ENCODE measurements at places on chromosomes 2 and 18. TPM values are rescaled to one million over a fixed set of nuclear protein-coding genes. Genes with fewer than 3 reads are reported as not detected.
A peak's percentile ranks its signal among the peaks of the same experiment; 100 is the strongest.

DNA sequence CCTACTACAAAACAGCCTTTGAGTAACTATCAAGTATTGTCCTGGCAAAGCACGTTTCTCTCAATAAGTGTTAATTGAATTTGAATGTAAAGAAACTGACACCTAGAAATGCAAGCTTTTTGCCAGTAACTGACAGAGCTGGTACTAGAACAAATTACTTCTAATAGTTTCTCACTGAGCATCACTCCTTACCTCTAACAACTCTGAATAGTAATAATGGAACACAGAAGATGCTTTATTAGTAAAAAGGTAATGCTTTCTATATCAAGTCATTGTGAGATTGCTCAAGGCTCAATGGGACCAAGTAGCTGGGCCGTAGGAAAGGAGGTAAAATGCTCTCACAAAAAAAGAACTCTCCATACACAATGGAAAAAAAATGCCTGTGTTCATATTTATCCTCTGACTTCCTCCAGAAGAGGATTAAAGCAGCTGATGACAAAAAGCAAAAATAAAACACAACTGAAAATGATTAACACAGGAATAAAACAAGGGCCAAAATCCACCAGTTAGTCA is 11.8 kb downstream of the RASGRP3 start:
- no peak for DNase-seq
- peaks cover 58% of the 10 kb centered on the region for H3K27me3 ChIP-seq
- no peaks in the 10 kb centered on the region for H3K36me3 ChIP-seq
- H3K4me1 ChIP-seq, result no peaks in the 10 kb centered on the region
- H3K4me3 ChIP-seq, result no peak overlapping the region

- no peak for DNase-seq
- no peak overlapping the region for H3K4me3 ChIP-seq
- no peak overlapping the region for H3K27ac ChIP-seq
- H3K27me3 ChIP-seq, result peaks cover 29% of the 10 kb centered on the region
- peaks cover 17% of the 10 kb centered on the region for H3K4me1 ChIP-seq
- no peaks in the 10 kb centered on the region for H3K36me3 ChIP-seq
Observed at GRCh38 chr2:45194596-45194995, 185.3 kb upstream of the SIX2 start.

GRCh38 chr2:231047923-231048915 is 8.4 kb upstream of the PSMD1 start:
- no peaks in the 10 kb centered on the region for H3K36me3 ChIP-seq
- no peak for DNase-seq
- no peak overlapping the region for H3K4me3 ChIP-seq
- H3K4me1 ChIP-seq, result peaks cover 42% of the 10 kb centered on the region
- H3K27ac ChIP-seq, result no peak overlapping the region
- H3K27me3 ChIP-seq, result no peaks in the 10 kb centered on the region

- H3K27ac ChIP-seq, result no peak overlapping the region
- H3K4me3 ChIP-seq, result no peak overlapping the region
- no peak for DNase-seq
- peaks cover 1% of the 10 kb centered on the region for H3K4me1 ChIP-seq
Observed at GRCh38 chr18:26868968-26869586, 3.6 kb upstream of the AQP4 start.

DNA sequence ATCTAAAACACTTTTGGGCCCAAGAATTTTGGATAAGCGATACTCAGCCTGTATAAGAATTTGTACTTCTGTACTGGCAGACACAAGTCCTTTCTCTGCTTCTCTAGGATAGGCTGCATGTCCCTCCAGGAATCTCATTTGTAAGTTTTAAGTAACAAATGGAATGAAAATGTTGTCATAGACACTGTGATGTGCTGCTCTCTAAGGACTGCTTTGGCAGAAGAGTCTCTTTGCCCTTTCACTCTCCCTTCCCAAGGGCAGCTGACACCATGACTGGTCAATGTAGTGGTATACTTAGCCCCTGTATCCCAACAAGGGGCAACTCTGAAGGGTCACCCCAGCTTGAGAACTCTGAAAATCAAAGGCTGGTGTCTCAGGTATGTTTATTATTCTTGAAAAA is 27.3 kb downstream of the PLA2R1 start:
- no peak overlapping the region for H3K4me3 ChIP-seq
- no peaks in the 10 kb centered on the region for H3K4me1 ChIP-seq

- H3K27ac ChIP-seq, result no peak overlapping the region
- peaks cover 17% of the 10 kb centered on the region for H3K27me3 ChIP-seq
- no peak for DNase-seq
- H3K36me3 ChIP-seq, result no peaks in the 10 kb centered on the region
- peaks cover 19% of the 10 kb centered on the region for H3K4me1 ChIP-seq
Observed at GRCh38 chr2:236558036-236558435, 11.6 kb upstream of the ACKR3 start.

DNA sequence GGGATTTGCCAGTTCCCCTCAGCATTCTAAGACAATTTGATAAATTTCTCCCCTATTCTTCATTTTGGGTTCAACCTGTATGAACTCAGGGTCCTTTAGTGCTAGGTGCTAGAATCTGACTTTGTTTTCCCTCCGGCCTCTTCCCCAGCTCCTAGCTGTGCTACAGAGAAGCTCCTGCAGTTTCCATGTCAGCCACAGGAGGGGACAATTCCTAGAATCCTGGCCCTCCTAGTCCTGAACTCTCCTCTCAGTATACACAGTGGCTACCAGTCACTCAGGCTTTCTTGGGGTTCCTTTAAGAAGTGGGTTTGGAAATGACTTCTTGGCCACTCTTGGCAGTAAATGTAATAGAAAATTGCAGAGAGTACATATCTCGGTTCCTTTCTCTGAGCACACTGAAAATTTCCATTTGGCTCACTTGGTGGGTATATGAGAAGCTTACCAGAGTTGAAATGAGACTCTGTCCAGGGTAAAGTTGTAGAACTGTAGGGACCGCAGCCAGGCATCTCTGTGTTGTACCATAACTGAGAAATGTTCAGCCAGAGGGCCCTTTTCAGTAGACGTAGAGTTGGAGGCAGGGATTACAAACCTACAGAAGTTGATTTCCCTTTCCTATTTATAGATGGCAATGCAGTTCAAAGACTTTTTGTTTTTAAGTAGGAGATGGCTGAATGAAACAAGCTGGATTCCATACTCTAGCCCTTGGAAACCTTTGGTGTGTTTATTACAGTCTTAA is 5.0 kb upstream of the CHST10 start:
- H3K27me3 ChIP-seq, result peaks cover 26% of the 10 kb centered on the region
- H3K27ac ChIP-seq, result no peak overlapping the region
- no peak overlapping the region for H3K4me3 ChIP-seq
- H3K4me1 ChIP-seq, result no peaks in the 10 kb centered on the region

DNA sequence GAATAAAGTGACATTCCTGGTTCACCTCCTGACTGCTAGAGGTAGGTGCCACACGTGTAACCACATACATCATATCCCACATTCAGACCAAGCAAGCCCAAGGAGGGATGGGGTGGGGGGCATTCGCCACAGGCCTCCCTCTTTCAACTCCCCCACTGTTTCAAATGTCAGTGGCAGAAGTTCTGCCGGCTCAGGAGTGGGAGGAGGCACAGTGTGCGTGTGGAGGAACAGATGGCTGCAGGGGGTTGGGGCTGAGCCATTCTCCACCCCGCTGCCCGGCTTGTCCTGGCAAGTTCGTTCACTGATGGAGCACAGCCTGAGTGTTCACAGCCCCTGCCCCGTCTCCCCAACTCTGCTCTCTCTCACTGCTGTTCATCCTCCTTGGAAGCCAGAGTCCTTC is 75.4 kb upstream of the TANC1 start:
- H3K4me1 ChIP-seq, result peaks cover 12% of the 10 kb centered on the region
- H3K27me3 ChIP-seq, result no peaks in the 10 kb centered on the region
- no peak for DNase-seq
- no peak overlapping the region for H3K4me3 ChIP-seq
- H3K36me3 ChIP-seq, result no peaks in the 10 kb centered on the region

- H3K36me3 ChIP-seq, result peaks cover 4% of the 10 kb centered on the region
- H3K4me3 ChIP-seq, result no peak overlapping the region
- no peak overlapping the region for H3K27ac ChIP-seq
- H3K27me3 ChIP-seq, result no peaks in the 10 kb centered on the region
- peaks cover 8% of the 10 kb centered on the region for H3K4me1 ChIP-seq
- no peak for DNase-seq
Observed at GRCh38 chr2:72293620-72294019, 146.0 kb upstream of the CYP26B1 start.

DNA sequence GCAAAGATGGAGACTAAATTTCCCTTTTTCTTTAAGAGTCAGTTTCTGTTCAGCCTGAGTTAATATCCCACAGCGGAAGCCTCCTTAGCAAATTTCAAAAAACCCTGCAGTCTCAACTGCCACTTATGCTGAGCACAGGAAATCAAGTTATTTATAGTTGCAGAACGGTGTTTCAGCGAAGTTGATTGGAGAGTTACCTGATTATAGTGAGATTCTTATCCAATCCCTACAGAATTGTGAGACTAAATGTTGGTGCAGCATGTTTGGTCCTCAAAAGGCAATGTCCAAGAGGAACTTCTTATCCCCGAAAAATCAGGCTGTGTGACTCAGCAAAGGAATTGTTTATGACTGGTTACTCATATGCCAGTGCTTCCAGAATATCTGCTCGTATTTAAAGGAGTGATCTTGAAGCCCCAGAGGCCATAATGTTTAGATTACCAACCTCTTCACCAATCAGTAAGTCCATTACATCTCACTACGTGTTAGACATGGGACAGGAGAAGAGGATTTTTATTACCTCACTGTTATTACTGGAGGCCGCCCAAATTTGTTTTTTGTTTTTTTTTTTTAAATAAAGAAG is 67.9 kb downstream of the LRRFIP1 start:
- H3K27me3 ChIP-seq, result peaks cover 7% of the 10 kb centered on the region
- peaks cover 45% of the 10 kb centered on the region for H3K4me1 ChIP-seq
- DNase-seq, result no peak
- no peak overlapping the region for H3K27ac ChIP-seq
- H3K4me3 ChIP-seq, result no peak overlapping the region
- no peaks in the 10 kb centered on the region for H3K36me3 ChIP-seq

- H3K4me3 ChIP-seq, result no peak overlapping the region
- no peak overlapping the region for H3K27ac ChIP-seq
- no peaks in the 10 kb centered on the region for H3K4me1 ChIP-seq
- no peaks in the 10 kb centered on the region for H3K36me3 ChIP-seq
- no peaks in the 10 kb centered on the region for H3K27me3 ChIP-seq
Observed at GRCh38 chr2:12320991-12321641, 395.6 kb upstream of the TRIB2 start.

DNA sequence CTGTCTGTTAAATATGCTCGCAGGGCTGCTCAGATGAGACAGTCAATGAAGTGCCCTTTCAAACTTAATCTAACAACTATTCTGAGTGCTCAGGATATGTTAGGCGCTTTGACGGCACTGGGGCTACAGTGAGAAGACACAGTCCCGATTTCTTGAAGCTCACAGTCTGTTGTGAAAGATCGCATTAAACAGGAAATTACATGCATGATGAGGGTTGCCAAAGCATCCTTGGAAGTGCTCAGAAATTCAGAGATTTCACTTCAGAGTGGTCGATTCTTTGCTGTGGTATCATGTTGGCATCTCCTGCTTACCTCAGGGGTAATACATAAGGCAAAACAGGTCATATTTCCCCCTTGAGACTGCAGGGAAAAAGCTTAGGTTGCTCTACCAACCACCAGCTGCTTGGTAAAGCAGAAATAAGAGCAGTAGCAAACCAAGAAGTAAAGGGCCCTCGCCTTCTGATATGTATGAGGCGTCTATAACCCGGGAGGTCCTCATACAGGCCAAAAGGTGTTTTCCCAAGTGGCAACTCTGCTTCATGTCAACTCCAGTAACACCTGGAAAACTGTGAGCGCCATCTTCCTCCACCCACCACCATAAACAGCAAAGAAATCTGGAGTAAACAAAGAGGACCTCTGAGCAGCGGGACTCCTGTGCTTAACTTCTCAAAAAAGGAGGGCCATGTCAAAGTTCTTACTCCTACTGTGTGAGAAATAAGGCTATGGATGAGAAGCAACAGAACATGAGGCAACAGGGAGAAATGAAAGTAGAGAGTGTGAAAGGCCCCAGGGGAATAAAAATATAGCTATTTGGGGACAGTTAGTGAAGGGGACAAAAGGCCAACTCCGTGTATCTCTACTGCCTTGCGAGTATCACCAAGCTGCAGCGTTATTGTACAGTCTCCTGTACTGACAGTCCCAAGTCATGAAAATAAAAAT is 79.3 kb downstream of the CLHC1 start:
- no peak overlapping the region for H3K27ac ChIP-seq
- DNase-seq, result no peak
- H3K4me3 ChIP-seq, result no peak overlapping the region
- peaks cover 6% of the 10 kb centered on the region for H3K27me3 ChIP-seq
- H3K36me3 ChIP-seq, result no peaks in the 10 kb centered on the region

DNA sequence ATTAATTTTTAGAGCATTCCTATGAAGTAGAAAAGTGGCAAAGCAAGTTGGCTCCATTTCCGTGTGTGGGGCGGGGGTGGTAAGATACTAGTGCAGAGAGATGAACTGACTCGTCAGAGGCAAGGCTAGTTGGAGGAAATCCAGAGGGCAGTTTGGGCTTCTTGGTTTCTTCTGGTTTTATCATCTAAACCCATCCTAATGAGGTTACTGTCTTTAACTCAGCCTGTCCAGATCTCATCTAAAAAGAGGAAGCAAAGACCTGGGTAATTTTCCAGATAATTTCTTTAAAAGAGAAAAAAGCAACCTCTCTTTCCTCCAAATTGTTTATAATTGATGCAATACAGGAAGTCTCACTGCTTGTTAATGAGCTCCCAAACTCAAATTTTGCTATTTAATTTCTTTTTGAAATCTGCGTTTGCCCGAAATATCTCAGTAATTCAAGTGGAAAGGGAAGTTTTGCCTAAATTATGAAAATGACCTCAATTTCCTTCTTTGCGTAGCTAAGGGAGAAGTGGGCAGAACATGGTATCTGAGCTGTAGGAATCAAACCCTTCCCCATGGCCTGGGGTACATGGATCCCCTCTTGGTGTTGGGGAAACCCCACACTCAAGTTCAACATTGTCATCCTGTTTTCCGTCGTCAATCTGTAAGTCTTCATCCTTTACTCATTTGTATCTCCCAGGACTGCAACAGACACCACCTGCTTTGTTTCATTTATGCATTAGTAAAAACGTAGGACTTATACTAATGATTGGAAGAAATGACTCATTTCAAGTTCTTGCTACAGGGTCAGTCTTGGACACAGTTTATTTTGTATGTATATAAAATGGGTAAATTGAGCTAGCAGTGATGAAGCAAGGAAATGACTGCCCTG is 89.1 kb upstream of the KLF7 start:
- no peak overlapping the region for H3K27ac ChIP-seq
- peaks cover 20% of the 10 kb centered on the region for H3K4me1 ChIP-seq
- peaks cover 58% of the 10 kb centered on the region for H3K27me3 ChIP-seq
- H3K4me3 ChIP-seq, result no peak overlapping the region
- H3K36me3 ChIP-seq, result no peaks in the 10 kb centered on the region

- H3K4me3 ChIP-seq, result no peak overlapping the region
- H3K36me3 ChIP-seq, result no peaks in the 10 kb centered on the region
- peaks cover 15% of the 10 kb centered on the region for H3K27me3 ChIP-seq
- H3K27ac ChIP-seq, result no peak overlapping the region
Observed at GRCh38 chr2:170354388-170354787, 176.4 kb downstream of the MYO3B start.

- H3K36me3 ChIP-seq, result no peaks in the 10 kb centered on the region
- peak overlapping the region; percentile 76 for H3K27ac ChIP-seq
- peaks cover 98% of the 10 kb centered on the region for H3K27me3 ChIP-seq
- peaks cover 15% of the 10 kb centered on the region for H3K4me1 ChIP-seq
Observed at GRCh38 chr2:70888366-70888922, 47.3 kb upstream of the ATP6V1B1 start.

The NEURL3 gene
- total RNA-seq, result 0.78 TPM

The TRIB2 gene
- 57.8 TPM for total RNA-seq

The SERPINB11 gene
- total RNA-seq, result not detected

The ZSWIM2 gene
- total RNA-seq, result not detected

The CAPN14 gene
- 0.50 TPM for total RNA-seq

The B3GNT7 gene
- total RNA-seq, result 6.5 TPM

The ANKRD53 gene
- total RNA-seq, result 5.4 TPM

The ALKAL2 gene
- total RNA-seq, result 0.42 TPM

The FIGN gene
- total RNA-seq, result 19.3 TPM

The NXPH2 gene
- 5.3 TPM for total RNA-seq

The ITGB6 gene
- total RNA-seq, result 7.0 TPM

The LCT gene
- 0.19 TPM for total RNA-seq

The LRRTM4 gene
- total RNA-seq, result 3.3 TPM
